H7 (cell line): ENCODE measurements at places on chromosomes 3 and 15. TPM values are rescaled to one million over a fixed set of nuclear protein-coding genes. Genes with fewer than 3 reads are reported as not detected.

DNA sequence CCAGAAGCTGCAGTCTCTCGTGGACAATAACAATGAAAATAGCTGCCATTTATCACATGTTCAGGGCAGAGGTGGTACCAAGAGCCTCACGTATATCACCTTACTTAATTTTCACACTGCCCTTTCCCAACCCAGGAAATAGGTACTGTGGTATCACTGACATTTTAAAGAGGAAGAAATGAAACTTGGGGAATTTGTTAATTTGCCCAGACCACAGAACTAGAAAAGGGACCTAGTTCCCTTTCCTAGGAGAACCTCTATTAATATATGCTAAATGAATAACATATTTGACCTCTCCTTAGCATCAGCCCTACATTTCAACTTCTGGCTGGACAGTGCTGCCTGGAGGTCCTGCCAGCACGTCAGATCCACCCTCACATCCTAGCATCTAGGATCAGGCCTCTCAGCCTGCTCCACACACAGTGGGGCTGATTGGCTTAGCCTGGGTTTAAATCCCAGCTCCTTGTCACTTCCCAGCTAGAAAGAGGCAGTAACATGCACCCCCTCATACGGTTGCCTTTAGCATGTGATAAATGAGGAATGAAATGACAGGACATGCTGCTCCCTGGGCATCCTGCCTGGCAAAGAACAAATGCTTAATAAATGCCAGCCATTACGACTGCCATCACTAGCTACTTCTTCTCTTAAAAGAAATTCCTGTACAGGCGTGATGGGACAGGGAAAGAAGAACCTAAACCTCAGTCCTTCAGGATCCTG lies 95.1 kb upstream of the TNFAIP8L3 start:
- no peak for DNase-seq

DNA sequence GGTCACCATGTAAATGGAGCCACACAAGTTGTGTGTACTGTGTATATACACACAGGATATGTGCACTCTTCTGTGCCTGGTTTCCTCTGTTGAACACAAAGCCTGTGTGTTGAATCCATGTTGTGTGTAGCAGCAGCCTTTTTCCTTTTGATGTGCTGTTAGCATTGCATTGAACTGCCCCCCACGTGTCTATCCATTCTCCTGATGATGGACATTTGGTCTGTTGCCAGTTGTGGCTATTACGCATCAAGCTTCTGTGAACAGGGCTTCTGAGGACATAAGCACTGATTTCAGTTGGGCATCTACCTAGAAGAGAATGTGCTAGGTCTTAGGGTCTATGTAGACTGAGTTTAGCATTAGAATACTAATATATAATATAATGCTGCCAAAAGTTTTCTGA lies 77.4 kb downstream of the LSM3 start:
- DNase-seq = no peak

- DNase-seq = no peak
Measured at GRCh38 chr3:183220828-183221227, 32.2 kb upstream of the B3GNT5 start.

DNA sequence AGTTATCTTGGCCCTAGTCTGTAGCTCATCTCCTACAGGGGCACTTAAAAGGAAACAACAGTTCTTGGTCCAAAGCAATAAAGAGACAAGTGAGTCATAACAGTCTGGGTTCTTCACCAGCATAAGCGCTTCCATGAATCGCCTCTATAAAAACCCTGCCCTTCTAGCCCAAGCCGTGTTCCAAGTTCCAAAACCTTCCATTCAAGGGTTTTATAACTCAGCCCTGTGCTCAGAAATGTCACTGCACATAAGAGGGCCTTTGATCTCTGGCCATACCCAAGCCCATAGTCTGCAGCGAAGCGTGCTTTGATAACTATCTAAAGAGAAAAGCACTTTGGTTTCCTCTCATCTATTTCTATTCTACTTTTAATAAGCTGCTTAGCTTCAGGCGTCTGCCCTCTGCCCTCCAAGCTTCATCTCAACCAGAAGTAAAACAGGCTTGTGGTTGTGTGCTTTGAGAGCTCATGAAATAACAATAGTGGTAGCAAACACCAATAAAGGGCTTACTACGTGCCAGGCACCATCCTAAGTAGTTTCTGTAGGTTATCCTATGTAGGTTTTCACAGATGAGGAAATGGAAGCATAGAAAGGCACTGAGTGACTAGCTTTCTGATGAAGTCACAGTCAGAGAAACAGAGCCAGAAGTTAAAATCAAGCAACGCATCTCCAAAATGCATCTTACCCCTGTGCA lies 64.0 kb upstream of the AKAP13 start:
- no peak for DNase-seq

DNA sequence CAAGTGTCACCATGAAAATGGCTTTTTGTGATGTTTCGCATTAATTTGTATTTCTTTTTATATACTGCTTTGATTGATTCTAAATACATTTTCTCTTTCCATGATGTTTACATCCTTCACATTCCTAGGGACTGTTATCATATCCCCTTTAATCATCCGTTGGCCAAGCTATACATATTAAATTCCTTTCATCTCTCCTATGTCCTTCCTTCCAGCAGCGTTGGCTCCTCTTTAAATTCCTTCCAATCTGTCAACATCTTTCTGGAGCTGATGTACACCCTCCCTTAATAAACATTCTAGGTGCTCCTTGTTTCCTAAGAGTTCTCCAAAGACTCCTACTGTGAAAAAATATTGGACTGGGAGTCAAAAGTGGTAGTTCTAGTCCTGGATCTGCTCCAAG lies 87.8 kb downstream of the IGF2BP2 start:
- DNase-seq = no peak

Gene C15orf61
- 1.1 TPM in 2 replicates for total RNA-seq

DNA sequence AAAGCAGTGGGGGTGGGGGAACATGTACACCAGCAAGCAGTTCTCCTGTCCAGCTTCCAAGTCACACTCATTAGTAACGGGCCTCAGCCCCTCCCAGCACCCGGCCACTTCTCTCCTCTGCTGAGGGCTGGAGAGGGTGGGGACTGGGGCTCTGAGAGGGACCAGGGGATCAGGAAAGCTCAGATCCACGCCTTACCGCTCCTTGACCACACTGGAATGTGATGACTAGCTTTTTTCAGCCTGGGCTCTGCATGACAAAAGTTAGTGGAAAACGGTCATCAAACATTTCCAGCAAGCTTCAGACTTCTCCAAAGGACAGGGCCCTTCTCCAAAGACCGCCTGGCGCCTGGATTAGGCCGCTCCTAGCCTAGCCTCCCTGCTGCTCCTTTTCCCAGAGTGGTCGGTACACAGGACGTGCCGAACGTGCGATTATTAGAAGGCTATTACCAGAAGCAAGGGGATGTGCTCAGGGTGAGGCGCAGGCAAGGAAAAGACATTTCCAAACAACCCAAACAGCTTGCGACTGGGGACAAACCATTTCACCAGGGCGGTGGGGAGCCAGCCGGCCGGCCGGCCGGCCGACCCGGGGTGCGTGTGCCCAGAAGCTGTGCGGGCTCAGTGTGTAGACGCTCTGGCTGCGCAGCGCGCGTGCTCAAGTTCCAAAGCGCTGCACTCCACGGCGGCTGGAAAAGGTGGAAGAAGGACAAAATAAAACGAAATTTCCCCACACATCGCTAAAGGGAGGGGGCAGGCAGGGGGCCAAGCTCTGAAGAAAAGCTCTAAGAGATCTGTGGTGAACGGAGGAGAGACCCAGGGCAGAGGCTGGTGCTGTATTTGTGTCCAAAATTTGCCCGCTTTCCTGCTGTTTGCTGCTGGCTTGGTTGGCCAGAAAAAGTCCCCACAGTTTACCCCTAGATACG lies 51.0 kb upstream of the SSR3 start:
- peak; percentile 63 for DNase-seq

- DNase-seq = no peak
Measured at GRCh38 chr3:122694966-122695365, 14.3 kb downstream of the PARP14 start.

- DNase-seq = no peak
Measured at GRCh38 chr3:72289692-72290071, 504.7 kb upstream of the PROK2 start.

GRCh38 chr15:29713784-29714183 lies 108.5 kb downstream of the TJP1 start:
- DNase-seq = no peak

- DNase-seq = no peak
Measured at GRCh38 chr3:13135811-13136321, 62.6 kb upstream of the IQSEC1 start.

DNA sequence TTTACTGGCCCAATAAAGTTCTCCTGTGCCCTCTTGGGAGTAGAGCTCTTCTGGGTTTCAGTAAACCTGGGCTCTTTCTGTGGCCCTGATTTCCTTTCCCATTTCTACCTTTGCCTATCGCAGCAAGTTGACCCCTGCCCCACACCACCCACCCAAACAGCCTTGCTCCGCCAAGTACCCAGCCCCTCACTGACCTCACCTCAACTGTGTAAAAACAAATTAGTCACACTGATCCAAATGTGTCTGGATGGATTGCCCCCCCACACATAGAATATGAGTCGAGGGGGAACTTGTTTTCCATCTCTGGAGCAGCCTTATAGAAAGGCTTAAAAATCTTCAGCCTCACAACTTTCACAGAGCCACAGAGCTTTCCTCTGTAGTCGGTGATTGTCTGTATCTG lies 28.6 kb upstream of the VEPH1 start:
- no peak for DNase-seq

Gene HGD
- total RNA-seq = 0.18 and 1.4 TPM in 2 replicates

GRCh38 chr15:71559616-71560015 lies 250.7 kb upstream of the NR2E3 start:
- no peak for DNase-seq
